ENCODE measurements at places on chromosomes 12 and 14.

- DNase-seq = peak; percentile 89
Measured at GRCh38 chr12:57340104-57340503, 89.1 kb upstream of the STAC3 start.

DNA sequence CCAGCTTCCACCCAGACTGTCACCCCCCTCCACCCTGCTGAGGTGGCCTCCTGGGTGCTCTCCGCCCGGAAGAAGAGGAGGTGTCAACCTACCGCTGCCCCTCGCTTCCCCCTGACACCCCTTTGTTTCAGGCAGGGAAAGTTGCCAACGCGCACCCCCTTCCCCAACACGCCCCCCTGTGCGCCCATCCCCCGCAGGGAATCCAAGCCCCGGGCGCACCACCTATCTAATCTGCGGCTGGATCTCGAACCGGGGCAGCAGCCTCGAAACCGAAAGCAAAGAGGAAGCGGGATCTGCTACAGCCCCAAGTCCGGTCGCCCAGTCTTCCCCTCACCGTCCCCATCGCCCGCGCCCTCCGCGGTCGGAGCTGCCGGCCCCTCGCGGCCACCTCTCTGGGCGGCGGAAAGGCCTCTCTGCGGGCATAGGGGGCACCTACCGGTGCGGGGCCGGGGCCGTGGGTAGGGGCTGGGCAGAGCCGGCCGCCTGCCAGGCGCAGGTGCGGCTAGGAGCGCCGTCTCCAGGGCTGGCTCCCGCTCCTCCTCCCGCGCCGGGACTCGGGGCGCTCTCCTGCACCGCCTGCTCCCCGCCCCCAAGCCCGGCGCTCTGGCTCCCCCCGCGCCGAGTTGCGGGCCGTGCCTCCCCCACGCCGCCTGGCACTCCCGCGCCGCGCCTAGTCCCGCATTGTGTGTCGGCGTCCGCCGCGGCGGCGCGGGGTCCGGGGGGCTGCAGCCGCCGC is 18.3 kb upstream of the PLEKHH1 start:
- DNase-seq = peak; percentile 17

GRCh38 chr14:58638231-58639197 is 752 bp downstream of the DACT1 start:
- DNase-seq = peak; percentile 38

GRCh38 chr14:97723819-97724218 is 926.6 kb downstream of the VRK1 start:
- DNase-seq = no peak

DNA sequence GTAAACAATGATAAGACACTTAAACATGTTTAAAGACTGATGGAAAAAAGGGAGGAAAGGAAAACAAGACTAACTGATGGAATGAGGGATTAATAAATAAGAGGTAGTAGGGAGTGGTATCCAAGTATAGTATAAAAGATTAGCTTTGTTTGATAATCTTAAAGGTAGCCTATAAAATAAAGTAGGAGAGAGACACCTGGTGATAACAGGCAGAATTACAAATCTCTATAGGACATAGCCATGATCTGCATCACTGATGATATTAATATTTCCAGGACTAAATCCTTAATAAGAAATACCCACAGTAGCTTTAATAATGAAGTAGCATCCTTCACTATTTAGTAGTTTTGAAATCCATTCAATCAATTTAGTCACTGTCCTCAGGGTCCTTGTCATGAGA is 30.4 kb downstream of the DLGAP5 start:
- peak; percentile 67 for DNase-seq

DNA sequence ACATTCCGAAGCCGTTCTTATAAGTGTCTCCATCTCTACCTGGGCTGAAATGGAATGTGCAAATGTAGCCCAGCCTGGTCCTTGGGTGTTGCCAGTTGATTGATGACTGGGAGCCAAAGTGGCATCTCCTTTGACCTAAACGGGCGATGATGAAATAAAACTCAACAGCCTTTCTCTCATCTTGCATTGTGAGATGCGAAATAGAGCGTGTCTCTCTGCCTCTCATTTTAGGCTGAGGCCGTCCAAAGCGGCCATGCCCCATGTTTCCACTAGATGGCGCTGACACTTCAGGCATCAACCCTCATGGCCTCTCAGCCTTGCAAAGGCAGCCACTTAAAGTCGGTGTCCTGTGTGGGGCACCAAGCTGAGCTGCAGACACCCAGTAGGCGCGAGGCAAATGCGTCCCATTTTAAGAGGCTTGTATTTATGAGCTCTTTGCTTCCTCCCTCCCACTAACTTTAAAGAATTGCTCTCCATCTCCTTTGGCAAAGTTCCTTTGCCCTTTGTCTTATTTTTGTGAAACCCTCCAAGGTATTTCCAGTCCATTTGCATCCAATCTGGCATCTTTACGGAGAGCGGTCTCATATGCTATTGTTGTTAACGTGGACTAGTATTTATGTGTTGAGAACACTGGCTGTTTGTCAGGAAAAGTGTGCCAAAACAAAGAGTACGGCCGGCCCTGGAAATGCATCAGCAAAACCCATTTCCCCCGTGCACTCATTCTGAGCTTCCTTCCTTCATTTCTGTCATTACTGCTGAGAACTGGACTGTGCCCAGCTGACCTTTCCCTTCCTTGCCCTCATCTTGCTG is 25.0 kb downstream of the GPRC5A start:
- peak; percentile 91 for DNase-seq

GRCh38 chr12:18562531-18562930 is 175.3 kb downstream of the PLCZ1 start:
- no peak for DNase-seq

DNA sequence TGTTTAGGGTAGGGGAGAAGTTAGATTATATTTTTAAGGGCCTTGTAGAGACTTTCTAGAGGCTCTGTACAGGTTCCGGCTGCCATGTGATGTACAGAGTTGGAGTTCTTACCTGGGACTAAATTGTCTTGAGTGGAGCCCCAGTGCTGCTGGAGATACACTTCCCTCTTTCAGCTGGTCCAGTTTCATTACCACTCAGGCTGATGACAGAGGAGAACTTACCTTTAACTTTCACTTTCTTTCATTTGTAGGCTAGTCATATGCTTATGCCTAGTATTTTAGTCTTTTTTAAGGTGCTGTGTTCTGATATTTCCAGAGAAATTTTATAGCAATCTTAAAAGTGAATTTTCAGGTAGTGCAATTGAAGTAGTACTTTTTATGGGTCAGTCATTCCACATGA is 117.3 kb downstream of the ERC1 start:
- no peak for DNase-seq

DNA sequence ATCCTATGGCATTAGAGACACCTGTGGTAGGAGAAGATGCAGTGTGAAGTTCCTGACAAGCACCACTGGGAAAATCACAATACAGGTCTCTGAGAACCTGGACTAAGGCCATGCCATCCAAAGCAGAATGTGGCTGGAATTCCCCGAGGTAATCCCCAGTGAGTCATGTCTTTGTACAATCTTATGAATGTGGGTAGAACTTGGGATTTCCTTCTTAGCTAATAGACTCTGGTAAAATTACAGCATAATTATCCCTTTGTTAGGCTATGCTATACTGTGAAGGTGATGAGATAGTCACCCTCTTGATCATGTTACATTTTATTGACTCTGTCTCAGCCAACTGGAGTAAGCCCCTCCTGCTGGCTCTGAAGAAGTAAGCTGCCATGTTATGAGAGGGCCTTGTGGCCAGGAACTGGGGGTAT is 224.3 kb upstream of the DCN start:
- DNase-seq = peak; percentile 49

Data from fibroblast of pulmonary artery (primary cell).